NCI-H82 (cell line): ENCODE measurements at places on chromosomes 5 and 9.
A peak's percentile ranks its signal among the peaks of the same experiment; 100 is the strongest.

DNA sequence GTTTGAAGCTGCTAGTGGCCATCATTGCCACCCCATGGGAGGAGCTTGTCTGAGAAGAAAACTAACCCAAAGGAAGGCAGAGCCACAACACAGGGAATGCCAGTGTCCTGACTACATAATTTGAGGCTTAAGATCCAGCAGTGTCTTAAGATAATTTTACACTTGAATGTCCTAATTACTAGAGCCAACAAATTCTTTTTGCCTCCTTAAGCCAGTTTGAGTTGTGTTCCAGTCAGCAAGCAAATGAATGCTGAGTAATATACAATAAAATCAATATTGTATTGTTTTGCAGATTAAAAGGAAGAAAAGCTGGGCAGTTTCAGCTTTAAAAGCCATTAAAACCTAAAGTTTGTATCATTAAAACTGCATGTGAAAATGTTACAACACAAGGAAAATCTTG is 13.9 kb downstream of the HTR4 start:
- DNase-seq = no peak

DNA sequence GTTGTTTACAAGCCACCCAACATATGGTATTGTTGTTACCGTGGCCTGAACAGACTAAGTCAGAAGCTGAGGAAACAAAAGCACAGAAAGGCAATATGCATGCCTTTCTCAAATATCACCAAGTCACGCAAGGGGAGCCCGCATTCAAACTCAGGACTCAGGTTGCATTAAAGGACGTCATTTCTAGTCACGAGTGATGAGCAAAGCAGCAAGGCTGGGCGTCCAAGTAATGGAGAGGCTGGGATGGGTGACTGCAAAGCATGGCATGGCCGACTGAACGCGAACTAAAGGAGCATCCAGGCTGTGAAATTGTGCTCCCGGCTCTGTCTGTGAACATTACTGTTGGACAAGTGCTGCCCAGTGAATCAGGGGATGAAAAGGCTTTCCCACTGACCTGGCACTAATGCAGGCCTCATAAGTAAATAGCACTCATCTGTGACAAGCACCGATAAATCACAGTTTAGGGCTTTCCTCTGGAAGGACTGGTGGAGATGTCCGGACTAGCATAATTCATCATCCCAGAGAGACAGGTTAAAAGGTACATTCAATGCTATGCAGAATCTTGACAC is 202.8 kb downstream of the SPOCK1 start:
- DNase-seq = peak; percentile 74

GRCh38 chr9:113573046-113573958 is 109.8 kb downstream of the RGS3 start:
- DNase-seq = no peak

- DNase-seq = no peak
These were observed 79.2 kb downstream of the UBE2QL1 start for GRCh38 chr5:6527749-6528455.

DNA sequence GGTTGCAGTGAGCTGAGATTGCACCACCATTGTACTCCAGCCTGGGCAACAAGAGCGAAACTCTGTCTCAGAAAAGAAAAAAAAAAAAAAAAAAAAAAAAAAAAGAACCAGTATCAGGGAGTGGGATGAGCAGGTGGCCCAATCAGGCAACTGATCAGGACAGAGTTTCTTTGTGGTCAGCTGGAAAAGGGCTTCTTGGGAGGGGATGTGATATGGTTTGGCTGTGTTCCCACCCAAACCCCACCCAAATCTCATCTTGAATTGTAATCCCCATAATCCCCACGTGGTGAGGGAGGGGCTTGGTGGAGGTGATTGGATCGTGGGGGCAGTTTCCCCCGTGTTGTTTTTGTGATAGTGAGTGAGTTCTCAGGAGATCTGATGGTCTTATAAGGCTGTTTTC is 4.7 kb upstream of the GCNT1 start:
- peak; percentile 66 for DNase-seq

DNA sequence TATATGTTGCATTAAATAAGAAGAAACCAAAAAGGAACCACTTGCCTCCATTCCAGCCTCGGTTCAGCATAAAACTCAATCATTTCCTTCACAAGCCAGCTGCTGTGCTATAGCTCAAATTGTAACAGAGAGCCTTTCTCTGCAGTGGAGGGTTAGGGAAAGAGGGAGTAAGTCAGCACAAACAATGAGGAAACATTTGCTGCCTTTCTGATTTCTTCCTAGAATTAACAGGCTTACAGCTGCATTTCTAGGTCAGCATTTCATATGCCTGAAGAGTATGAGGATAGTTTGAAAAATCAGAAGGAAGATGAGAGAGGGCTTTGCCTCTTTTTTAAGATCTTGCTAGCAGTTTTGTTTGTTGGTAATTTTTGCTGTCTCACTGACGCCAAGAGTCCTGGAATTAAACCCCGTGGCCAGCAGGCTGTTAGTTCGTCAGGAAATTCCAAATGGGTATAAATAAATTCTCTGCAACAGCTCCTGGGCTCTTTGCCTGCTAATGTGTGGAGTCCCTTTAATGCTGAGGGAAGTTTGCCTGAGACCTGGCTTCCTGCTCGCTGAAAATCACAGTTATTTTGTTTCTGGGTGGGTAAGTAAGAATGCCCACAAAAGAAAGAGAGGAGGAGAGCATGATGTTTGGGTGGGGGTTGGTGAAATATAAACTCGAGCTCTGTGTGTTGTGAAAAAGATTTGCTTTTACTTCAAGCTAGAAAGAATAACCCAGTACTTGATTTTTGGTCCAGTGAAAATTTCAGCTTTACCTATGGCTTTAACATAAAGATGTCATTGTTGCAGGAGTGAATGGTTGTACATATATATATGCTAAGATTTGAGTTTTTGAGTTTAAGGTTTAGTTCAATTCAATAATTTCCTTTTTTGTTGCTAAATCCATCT is 148.1 kb upstream of the DMRT1 start:
- DNase-seq = no peak

- DNase-seq = no peak
These were observed 210.9 kb downstream of the AOPEP start for GRCh38 chr9:94937214-94937903.

- no peak for DNase-seq
These were observed 36.2 kb upstream of the SLC6A3 start for GRCh38 chr5:1481266-1481958.

GRCh38 chr9:6405371-6405770 is 7.6 kb upstream of the UHRF2 start:
- DNase-seq = no peak

DNA sequence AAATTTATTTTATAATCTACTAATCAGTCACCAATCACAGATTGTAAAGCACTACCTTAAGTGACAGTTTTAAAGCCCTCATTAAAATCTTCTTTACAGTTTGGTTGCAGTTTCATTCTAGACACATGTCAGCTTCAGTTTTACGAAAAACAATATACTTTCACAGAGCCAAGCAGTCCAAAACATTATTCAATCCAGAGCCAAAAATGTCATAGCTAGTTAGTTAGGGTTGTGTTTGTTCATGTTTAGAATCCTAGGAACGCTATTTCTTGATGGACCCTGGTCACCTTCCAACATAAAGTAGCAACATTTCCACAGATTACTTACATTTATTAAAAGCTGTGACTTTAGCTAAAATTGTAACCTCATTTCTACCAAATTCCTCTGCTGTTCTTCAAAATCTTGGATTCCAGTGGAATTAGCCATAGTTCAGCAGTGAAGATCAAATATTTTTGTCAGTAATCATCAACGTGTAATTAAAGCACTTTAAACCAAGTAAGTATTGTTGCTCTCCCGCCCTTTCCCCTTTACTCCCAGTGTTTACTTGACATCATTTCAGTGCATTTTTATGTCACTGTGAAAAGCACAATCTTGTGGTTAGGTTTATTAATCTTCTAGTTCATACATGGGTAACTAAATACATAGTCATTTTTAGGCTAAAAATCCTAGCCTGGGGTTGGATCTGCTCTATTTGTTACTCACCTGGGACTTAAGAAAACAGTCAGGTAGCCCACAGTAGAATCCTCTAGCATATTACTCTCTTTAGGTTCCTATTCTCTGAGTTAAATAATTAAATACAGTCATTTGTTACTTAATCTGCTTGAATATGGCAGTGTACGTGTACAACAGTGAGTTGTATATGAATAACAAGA is 74.3 kb downstream of the NIPBL start:
- DNase-seq = no peak

DNA sequence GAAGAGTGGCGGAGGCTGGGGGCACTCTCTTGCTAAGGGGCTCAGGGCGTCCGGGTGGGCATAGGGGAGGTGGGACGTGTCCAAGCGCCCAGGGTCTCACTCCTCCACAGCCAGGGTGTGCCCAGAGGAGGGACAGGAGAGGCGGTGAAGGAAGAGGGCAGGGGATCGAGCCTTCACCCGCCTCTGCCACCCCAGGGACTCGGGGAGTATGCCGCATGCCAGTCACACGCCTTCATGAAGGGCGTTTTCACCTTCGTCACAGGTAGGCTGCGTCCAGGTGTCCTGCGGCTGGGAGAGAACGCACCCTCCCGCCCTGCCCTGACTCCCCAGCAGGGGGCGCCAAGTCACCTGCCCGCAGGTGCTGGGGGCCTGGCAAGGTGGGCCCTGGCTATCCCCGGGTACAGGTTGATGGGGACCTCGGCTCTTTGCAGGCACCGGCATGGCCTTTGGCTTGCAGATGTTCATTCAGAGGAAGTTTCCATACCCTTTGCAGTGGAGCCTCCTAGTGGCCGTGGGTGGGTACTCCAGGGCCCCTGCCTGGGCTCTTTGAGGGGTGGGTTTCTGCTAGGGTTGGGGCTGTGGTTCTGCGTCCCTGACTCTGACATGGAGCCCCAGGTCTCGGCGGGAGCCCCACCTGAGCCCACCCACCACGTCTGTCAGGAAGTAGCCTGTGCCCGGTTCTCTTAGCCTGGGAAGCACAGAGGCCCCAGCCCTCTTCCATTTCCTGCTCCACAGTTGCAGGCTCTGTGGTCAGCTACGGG is 552 bp downstream of the TMEM141 start:
- DNase-seq = peak; percentile 67

DNA sequence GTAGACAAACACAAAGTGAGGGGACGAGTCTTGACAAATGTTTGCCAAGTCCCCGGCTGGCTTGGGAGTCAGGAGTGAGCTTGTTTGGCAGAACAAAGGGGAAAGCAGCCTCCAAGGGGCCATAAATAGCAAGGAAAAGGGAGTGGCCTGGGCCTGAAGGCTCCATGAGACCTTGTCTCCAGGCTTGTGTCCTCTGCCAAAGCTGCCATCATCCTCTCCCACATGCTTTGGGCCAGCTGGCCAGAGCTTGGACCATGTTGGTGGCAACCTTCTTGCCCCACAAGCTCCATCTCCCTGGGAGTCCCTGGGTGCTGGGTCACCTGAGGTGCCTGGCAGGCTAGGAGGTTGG is 13.3 kb upstream of the PITX1 start:
- DNase-seq = no peak

DNA sequence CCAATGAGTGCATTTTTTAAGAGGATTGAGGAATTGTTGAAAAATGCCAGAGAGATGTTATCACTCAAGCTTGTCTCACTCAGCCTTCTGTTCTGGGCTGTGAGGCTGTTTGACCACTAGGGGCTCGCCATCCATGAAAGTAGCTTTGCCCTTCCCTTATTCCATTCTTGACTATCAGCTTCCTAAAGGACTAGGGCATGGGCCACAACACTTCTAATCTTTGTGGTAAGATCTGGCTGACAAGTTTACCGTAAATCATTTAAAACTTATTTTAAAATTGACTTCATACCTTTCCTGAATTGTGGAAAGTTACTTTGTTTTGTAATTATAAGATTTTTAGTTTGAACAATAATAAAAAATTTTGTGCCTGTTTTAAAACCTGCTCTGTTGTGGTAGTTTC is 49.5 kb downstream of the TJP2 start:
- DNase-seq = peak; percentile 75

GRCh38 chr5:58183078-58183785 is 276.7 kb downstream of the PLK2 start:
- DNase-seq = no peak

- DNase-seq = no peak
These were observed 57.7 kb downstream of the NREP start for GRCh38 chr5:111699324-111699723.
